ENCODE measurements at places on chromosomes 2 and 18.

GRCh38 chr2:71530211-71530610 lies 76.8 kb downstream of the DYSF start:
- no peak for DNase-seq

GRCh38 chr2:176461098-176461808 lies 192.0 kb downstream of the MTX2 start:
- no peak for DNase-seq

- DNase-seq, result no peak
Measured at GRCh38 chr18:51028201-51028805, 1.7 kb upstream of the SMAD4 start.

DNA sequence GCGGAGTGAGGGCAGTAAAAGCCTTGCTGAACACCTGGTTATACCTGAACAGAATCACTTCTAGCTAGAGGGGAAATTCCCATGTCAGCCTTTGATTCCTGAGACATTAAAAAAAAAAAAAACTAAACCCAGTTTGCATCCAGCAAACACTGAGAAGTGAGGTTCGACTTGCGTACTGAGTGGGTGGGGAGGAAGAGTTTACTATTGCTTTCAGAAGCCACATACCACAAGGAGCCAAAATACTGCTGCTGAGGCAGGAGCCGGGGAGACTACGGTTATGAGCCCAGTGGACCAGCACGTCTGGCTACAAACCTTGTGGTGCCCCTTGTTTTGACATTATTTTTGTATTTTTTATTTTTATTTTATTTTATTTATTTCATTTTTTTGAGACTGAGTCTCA lies 2.7 kb downstream of the COLEC11 start:
- no peak for DNase-seq

DNA sequence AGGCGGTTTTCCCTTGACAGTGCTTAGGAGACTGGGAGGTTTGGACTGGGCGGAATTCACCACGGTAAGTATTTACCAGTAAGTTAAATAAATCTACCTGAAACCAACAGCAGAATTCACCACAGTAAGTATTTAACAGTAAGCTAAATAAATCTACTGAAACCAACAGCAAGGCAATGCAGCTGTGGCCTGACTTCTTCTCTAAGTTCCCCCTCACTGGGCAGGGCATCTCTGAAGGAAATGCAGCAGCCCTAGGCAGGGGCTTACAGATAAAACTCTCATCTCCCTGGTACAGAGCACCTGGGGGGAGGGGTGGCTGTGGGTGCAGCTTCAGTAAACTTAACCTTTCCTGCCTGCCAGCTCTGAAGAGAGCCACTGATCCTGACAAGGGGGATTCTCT lies 432.5 kb upstream of the LRRTM1 start:
- DNase-seq, result no peak

- no peak for DNase-seq
Measured at GRCh38 chr18:48988508-48989303, 37.9 kb upstream of the SMAD7 start.

DNA sequence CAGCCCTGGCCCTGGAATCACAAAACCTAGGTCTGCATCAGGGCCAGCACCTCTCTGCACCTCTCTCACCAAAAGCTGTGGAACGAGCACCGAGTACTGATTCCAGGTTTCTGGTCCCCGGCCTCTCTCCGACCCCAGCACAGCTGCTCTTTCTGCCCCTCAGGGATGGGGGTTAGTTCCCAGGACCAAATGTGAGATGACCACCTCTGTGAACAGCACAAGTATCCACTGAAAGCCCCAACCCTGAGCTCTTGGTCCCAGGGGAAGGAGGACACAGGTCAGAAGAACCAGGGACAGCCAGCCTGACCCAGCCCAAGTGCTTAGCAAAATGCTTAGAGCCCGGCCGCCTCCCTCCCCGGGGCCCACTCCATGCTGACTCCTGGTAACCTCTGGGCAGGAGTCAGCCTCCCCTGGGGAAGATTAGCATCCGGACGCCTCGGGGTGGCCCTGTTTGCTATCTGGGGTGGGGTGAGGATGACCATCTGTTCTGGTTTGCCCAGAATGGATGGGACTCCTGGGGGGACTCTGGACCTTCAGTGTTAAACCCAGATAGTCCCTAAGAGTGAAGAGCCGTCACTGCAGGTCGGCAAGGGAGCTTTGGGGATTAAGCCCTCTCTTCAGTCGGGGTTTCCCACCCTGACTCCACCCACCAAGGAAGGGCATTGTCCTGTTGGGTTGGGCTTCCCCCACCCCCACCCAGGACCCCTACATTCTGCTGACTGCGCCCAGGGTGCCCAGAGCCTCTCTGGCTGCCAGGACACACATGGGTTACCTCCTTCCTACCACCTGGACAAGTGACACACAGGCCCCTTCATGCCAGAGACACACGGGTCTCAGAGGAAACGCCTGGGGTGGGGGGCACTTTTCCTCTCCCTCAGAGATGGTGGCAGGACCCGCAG lies 9.4 kb upstream of the GPR55 start:
- DNase-seq, result no peak

GRCh38 chr2:97845133-97845532 lies 131.8 kb downstream of the ZAP70 start:
- no peak for DNase-seq

DNA sequence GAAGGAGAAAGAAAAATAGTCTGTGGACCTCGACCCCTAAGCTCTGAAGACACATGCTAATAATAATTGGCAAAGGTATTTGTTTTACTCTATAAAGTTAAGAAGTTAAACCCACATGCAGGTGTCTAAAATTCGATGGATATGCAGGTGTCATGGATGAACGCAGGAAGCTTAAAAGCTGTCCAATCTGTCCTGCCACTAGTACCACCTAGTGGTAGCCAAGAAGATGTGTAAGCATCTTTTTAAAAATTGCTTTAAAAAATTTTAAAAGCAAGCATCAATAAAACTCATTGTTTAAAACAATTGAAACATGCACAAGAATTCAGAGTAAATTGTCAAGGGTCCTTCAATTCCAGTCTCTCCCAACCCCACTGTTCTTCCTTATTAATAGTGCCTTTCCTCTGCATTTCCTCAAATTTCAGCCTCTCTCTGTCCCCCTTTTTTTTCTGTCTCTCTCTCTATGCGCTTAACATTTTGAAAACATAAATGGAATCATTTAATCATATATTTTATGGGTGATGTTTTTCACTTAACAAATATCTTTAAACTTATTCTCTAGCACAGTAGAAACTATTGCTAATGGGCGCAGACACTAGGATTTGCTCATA lies 30.6 kb upstream of the PPP3R1 start:
- no peak for DNase-seq
